ENCODE measurements at places on chromosomes 16 and 17.

- DNase-seq, result no peak
These were observed 230.3 kb downstream of the MRTFB start for GRCh38 chr16:14301169-14302030.

DNA sequence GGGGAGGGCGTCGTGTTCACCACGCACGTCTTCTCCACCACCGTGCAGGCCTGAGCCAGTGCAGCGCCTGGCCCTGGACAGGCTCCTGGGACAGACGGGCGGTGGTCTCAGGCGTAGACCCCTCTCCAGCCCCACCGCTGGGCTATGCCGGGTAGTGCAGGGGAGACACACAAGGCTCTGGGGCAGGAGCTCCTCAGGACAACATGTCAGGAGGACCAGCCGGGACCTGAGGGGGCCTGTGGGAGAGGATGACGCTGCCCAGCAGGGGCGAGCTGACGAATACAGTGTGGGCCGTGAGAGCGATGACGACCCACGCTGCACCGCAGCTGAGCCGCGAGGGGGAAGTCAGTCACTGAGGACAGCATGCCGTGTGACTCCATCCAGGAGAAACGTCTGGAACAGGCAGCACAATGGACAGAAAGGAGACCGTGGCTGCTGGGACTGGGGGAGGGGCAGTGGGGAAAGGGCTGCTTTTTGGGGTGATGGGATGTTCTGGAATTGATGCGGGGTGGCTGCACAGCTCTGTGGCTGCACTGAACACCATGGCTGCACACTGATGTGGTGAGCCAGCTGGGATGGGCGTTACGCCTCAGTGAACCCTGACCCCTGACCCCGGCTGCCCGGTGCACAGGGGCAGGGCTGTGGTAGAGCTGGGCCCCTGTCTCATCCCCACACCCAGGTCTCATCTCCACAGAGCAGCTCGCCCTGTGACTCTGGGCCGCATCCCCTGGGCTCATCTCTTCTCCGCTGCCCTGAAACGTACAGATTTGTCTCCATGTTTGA is 20.2 kb downstream of the DNASE1 start:
- no peak for DNase-seq

GRCh38 chr16:89157778-89158177 is 13.8 kb upstream of the CDH15 start:
- no peak for DNase-seq

GRCh38 chr17:291587-291986 is 61.0 kb downstream of the RPH3AL start:
- DNase-seq, result no peak

GRCh38 chr17:77651988-77652387 is 306.5 kb upstream of the TNRC6C start:
- no peak for DNase-seq

GRCh38 chr17:67829331-67829730 is 4.0 kb downstream of the BPTF start:
- peak; percentile 12 for DNase-seq

- DNase-seq, result no peak
These were observed 188.0 kb downstream of the CDH11 start for GRCh38 chr16:64933885-64934284.

DNA sequence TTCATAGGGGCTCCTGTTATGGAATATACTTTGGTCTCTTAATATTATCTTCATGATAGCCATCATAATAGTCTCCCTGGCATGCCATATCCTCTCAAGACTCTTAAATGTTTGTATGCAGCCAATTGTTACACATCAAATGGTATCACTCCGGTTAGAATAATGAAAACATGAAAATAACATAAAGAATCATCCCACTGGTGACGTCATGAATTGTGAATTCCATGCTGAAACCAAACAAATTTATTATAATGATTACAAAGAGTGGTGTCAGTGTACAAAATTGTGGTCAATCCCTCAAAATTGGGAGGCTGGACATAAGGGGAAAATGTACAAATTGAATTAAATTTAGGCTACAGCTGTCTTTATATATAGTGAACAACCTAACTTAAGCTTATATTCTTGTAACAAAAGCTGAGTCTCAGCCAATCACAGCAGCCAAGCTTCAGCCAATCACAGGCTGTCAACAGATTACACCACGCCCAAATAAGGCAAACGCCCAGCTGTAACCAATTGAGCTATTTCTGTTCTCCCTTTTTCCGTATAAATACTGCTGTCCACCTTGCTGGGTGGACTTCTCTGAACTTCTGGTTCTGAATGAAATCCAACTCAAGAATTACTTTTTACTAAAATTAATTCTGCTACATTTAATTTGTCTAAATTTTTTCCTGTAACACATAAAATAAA is 156.1 kb downstream of the CHD9NB start:
- DNase-seq, result no peak

GRCh38 chr16:88295671-88296436 is 86.9 kb upstream of the ZNF469 start:
- no peak for DNase-seq

- DNase-seq, result no peak
These were observed 41.7 kb downstream of the ESRP2 start for GRCh38 chr16:68194251-68194650.

DNA sequence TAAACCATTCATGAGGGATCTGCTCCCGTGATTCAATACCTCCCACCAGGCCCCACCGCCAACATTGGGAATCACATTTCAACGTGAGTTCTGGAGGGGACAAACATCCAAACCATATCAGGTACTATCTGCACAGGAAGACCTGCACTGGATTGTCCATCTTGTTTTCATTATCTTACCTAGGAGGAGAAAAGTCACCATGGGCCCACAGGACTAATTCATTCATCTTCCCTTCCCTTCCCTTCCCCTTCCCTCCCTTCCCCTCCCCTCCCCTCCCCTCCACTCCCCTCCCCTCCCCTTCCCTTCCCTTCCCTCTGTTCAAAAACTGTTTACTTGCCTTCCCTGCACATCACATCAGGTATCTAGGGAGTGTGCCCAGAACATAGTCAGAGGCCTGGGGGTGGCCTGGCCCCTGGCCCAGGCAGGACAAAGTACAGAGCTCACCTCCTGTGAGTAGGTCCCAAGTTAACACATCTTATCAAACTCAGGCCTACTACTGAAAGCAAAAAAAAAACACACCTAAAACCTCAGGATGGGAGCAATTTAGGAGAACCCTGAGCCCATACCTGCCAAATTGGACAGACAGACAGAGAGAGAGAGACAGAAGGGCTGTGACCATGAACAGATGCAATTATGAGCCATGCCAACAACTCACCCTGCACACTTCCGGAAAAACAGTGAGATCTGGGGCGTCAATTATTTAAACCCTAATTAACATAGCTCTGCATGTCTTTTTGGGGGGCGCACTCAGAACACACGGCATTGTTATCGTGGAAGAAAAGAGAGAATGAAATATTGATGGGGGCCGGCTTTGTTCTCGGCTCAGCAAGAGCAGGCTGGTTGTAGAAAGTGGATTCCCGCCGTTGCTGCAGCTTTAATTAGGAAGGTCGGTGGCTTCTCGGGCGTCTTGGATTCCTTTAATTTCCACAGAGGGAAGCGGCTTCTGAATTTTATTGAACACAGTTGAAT is 151.2 kb downstream of the IRX5 start:
- DNase-seq, result no peak

DNA sequence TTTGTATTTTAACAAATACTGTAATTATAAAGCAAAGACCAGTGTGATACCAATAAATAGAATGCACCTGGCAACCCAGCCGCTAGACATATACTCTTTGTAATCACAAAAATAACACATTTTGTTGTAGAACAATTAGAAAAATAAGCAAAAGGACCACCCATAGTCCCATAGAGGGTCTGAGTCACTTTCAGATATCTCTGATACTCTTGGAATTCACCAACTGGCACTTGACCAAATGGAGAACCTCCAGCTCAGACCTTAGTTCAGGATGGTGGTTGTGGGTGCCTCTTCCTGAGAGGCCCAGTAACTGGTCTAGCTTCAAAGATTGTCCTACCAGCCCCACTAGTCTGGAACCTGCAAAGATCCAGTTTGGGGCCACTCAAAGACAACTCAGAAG is 789 bp upstream of the TERF2 start:
- no peak for DNase-seq

GRCh38 chr17:74430706-74431567 is 951 bp upstream of the GPRC5C start:
- no peak for DNase-seq

- no peak for DNase-seq
These were observed 941 bp upstream of the RNF112 start for GRCh38 chr17:19410091-19410490.

GRCh38 chr17:3039736-3040135 is 23.7 kb downstream of the OR1D5 start:
- DNase-seq, result no peak

GRCh38 chr16:65763640-65764305 is 602.7 kb upstream of the CDH5 start:
- no peak for DNase-seq

DNA sequence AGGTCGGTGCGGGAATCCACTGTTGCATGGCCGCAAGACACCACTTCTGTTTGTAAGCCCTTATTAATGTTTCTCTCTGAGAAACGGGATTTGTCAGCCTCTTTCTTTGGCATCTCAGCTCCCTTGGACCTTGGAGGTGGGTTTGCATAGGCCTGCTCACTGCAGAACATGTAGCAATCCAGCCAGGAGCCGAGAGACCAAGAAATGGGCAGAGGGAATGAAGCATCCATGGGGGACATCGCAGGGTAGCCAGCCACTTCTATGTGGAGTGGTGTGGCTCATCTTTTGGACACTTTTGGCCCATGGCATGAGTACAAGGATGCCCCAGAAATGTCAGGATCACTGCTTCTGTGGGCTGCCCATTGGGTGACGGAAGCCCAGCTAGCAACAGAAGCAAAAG is 79.4 kb downstream of the GSG1L start:
- no peak for DNase-seq

GRCh38 chr16:9870962-9871361 is 311.3 kb downstream of the GRIN2A start:
- DNase-seq, result no peak

DNA sequence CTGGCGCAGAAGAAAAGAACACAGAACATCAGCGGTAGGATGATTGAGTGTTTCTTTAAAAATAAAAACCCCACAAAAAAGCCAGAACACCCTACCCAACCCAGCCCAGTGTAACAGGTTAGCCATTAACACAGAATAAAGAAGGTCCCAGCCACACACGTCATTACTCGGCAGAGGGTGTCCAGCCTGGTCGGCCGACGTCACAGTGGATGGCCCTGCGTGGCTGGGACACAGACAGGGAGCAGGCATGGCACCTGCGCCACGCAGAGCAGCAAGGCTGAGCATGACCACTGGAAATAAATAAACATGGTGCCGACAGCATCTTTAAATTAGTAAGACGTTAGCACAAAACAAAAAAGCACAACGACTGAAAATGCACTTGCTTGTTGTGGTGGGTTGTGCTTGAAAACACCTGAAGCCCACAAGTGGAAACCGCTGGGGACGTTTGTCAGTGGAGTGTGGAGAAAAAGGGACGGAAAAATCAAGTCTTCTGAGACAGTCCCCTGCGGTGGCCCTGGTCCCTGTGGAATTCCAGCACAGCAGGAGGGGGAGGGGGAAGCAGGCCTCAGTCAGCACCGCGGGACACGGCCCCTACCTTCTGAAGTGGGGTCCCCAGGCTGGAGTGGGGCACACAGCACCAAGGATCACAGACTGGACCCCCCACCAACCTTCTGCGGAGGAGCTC is 39.2 kb downstream of the SLC7A5 start:
- DNase-seq, result no peak

GRCh38 chr16:1285669-1286512 is 23.5 kb upstream of the UBE2I start:
- no peak for DNase-seq

- peak; percentile 43 for DNase-seq
These were observed 23.3 kb downstream of the QPRT start for GRCh38 chr16:29702269-29702668.

DNA sequence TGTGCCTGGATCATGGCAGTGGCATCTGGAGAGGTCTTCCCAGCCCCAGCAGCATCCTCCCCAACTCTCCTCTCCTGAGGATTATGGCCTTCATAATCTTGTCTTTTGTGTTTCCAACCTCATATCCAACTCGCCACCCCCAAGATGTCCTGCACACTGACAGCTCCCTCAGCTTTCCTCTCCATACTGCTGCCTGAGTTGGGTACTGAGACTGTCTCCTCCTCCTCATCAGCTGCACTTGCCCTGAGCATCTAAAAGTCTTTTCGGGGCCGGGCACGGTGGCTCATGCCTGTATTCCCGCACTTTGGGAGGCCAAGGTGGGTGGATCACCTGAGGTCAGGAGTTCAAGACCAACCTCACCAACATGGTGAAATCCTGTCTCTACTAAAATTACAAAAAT is 2.0 kb downstream of the CD300LB start:
- no peak for DNase-seq

DNA sequence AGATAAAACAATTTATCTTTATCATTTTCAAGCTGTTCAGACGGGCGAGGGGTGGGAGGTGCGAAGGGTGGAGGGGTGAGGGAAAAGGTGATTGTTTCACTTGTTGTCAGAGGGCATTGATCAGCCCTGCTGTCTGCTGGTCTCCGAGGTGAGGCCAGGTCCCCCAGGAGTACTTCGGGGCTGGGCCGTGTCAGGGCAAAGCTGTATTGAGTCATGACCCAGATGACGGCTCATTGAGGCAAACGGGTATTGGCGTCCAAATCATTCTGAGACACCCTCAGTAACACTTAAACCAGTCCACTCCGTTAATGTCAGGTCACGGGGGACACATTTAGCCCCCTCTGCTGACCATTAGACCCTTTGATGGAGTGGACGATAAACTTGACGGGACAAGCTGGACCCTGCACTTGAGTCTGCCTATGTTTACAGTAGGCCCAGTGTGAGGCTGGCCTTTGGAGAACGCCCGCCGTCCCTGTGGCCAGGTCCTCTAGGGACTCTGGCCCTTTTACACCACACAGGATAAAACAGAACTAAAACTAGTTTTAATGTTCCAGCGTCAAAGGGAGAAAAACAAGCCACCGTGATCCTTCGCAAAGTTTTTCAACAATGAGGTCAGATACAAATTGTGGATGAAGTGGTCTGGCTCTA is 502.2 kb upstream of the ZFHX3 start:
- no peak for DNase-seq

- no peak for DNase-seq
These were observed 54.3 kb downstream of the AMFR start for GRCh38 chr16:56370875-56371659.
